ELR (cell line): ENCODE measurements at places on chromosomes 1 and 21.

GRCh38 chr1:77623066-77623465 lies 59.4 kb downstream of the ZZZ3 start:
- DNase-seq, result no peak

DNA sequence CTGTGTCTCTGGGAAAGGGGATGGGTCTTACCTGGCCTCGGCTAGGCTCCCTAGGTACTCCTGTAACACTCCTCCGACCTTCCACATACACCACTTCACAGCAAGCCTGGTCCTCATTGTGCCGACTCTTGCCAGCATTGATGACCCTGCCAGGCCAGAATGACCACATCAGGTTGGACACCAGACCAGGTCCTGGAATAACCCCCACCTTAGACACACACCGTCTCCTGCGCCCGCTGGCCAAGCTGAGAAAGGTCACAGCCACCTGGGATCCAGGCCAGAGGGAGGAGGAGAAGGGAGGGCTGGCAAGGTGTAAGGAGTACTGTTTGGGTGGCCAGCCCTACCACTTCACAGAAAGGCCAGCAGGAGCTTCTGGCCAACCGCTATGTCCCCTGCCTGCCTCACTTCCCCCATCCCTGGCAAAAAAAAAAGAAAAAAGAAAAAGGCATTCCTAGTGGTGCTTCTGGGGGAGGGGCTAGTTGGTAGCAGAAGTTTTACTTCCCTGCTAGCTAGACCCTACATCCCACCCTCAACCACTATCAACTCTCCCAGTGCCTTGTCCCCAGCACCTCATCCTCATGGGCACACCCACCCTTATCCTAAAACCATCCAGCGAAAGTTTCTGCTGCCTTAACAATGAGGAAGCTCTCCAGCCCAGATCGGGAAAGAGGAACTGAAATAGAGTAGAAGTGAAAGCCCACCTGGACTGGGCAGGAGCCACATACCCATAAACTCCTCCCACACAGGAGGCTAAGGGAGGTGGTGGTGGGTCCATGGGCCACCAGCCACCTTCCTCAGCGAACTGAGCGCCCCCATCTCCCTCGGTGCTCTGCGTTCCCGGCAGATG lies 1.4 kb downstream of the PPM1J start:
- no peak for DNase-seq

DNA sequence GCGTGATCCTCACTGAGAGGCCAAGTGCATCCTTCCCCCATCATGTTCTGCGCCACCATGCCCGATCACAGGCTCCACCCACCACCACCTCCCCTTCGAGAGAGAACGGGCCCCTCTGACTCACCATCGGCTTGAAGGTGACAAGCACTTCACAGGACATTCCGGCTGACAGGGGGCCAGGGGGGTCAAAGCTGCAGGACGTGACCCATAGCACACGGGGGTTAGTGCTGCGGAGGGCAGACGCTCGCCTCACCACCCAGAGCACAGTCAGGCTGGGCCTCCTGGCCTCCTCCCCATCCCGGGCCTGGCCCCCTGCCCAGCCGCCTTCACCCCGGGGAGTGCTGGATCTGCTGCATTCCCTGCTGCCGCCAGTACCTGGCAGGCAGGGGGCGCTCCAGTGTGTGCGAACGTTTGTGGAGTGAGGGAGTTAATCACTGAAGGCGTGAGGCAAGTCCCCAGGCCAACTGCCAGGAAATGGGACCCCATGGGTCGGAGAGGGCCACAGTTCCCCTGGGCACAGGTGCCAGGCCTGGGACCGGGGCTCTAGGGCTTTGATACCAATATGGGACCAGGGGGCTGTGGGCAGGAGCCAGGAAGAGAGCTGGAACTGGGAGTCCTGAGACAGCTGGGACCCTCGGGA lies 40.9 kb upstream of the TMEM52 start:
- peak; percentile 75 for DNase-seq

DNA sequence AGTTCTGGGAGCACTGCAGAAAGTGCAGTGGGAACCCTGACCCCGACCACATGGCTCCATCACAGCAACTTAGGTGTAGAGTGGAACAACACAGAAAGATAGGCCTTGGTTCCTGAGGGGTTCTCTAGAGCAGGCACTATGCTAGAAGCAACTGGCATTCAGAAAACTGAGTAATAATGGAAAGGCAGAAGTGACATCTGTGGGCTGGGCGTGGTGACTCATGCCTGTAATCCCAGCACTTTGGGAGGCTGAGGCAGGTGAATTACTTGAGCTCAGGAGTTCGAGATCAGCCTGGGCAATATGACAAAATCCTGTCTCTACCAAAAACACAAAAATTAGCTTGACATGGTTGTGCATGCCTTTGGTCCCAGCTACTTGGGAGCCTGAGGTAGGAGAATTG lies 5.3 kb downstream of the MRPS15 start:
- peak; percentile 30 for DNase-seq
